ENCODE measurements at places on chromosomes 4 and X. TPM values are rescaled to one million over a fixed set of nuclear protein-coding genes. Genes with fewer than 3 reads are reported as not detected.

DNA sequence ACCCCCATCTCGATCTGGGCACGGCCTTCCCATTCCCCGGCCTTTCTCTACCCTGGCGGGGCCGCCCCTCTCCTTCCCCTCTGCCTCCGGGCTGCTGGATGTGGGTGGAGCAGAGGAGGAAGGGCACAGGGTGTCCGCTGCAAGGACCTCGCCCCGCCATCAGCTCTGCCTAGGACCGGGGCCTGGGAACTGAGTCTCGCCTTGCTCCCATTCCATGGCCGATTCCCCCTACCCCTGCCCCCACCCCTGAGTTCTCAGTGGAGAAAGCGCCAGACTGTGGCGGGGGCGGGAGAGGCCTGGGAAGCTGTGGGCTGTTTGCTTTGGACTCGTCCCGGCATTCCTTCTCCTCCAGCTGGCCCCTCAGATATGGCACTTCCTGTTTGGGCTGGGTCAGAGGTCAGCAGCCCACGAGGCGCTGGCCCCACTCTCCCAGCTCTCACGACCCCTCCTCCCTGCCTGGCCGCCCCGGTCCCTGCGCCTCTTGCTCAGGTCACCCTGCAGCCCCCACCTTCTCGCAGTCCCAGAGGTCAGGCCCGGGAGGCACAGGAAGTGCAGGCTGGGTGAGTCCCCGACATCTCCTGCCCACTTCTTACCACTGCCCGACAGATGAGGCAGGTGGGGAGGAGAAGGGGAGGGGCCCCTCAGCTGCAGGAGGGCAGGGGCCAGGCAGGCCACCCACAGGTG is 6.4 kb upstream of the BGN start:
- peaks cover 65% of the 10 kb centered on the region for H3K4me1 ChIP-seq
- H3K27me3 ChIP-seq = no peaks in the 10 kb centered on the region
- no peak overlapping the region for H3K4me3 ChIP-seq
- peak overlapping the region; percentile 47 for H3K27ac ChIP-seq

GRCh38 chr4:114384629-114385028 is 214.0 kb upstream of the UGT8 start:
- peak; percentile 19 for DNase-seq
- H3K4me3 ChIP-seq = no peak overlapping the region
- no peaks in the 10 kb centered on the region for H3K36me3 ChIP-seq

- H3K27ac ChIP-seq = peak overlapping the region; percentile 43
- peaks cover 5% of the 10 kb centered on the region for H3K27me3 ChIP-seq
- DNase-seq = no peak
- peak overlapping the region; percentile 74 for H3K4me3 ChIP-seq
- peaks cover 46% of the 10 kb centered on the region for H3K4me1 ChIP-seq
These were observed 3.2 kb downstream of the EFNB1 start for GRCh38 chrX:68832101-68832416.

GRCh38 chr4:44616621-44617020 is 34.8 kb downstream of the YIPF7 start:
- H3K36me3 ChIP-seq = no peaks in the 10 kb centered on the region
- no peaks in the 10 kb centered on the region for H3K27me3 ChIP-seq
- H3K4me1 ChIP-seq = no peaks in the 10 kb centered on the region
- no peak for DNase-seq

DNA sequence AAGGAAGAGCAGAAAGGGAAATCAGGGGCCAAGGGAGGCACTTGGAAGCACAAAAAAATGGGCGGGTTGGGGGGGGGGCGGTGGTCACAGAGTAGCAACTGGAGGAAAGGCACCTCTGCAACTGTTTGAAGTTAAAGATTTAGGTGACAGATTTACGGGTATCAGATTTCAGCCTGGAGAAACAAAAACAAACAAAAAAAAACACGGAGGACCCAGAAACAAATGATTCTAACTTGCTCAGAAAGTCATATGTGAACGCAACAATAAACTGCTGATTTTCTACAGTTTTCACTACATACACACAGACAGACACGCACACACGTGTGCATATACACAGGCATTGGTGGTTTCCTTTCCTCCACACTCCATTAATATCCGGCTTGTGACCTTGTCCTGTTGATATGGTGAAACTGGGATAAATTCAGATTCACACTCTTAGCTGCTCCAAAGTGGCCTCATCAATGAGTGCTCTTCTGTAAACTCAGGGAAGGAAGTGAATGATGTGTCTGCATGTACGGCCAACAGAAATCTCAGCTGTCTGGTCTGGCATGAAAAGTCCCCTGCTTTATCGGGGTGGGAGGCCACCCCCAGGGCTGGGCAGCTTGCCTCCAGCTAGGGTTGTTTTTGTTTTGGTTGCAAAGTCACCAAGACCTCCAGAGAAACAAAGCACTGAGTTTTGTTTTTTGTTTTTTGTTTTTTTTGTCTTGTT is 54.3 kb downstream of the CHST7 start:
- DNase-seq = peak; percentile 17
- H3K4me1 ChIP-seq = no peaks in the 10 kb centered on the region
- no peaks in the 10 kb centered on the region for H3K27me3 ChIP-seq
- H3K27ac ChIP-seq = no peak overlapping the region
- H3K4me3 ChIP-seq = no peak overlapping the region

DNA sequence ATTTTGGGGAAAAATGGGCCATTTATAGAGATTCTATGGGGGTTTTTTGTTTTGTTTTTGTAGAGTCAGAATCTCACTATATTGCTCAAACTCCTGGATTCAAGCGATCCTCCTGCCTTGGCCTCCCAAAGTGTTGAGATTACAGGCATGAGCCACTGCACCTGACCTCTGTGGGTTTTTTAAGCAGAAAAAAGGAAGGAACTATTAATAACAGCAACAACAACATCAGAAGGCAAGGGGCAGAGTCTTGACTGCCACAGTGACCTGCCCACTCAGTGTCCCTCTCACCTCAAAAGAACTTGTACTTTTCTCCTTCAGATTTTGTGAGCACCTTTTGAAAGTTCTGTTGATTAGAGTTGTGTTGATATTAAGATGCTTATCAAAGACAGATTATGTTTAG is 48.1 kb downstream of the FNIP2 start:
- no peak overlapping the region for H3K27ac ChIP-seq
- no peaks in the 10 kb centered on the region for H3K4me1 ChIP-seq
- no peak for DNase-seq
- H3K36me3 ChIP-seq = no peaks in the 10 kb centered on the region
- H3K27me3 ChIP-seq = no peaks in the 10 kb centered on the region

- no peak for DNase-seq
- no peaks in the 10 kb centered on the region for H3K4me1 ChIP-seq
- H3K27me3 ChIP-seq = no peaks in the 10 kb centered on the region
- H3K4me3 ChIP-seq = no peak overlapping the region
- no peaks in the 10 kb centered on the region for H3K36me3 ChIP-seq
- no peak overlapping the region for H3K27ac ChIP-seq
These were observed 13.6 kb downstream of the AMTN start for GRCh38 chr4:70531981-70532380.

- H3K36me3 ChIP-seq = no peaks in the 10 kb centered on the region
- no peak overlapping the region for H3K27ac ChIP-seq
- H3K27me3 ChIP-seq = no peaks in the 10 kb centered on the region
- H3K4me1 ChIP-seq = no peaks in the 10 kb centered on the region
- no peak for DNase-seq
These were observed 1041.6 kb upstream of the PRKX start for GRCh38 chrX:4754878-4755604.

- H3K36me3 ChIP-seq = no peaks in the 10 kb centered on the region
- no peaks in the 10 kb centered on the region for H3K4me1 ChIP-seq
- H3K27ac ChIP-seq = no peak overlapping the region
These were observed 23.4 kb downstream of the STAP1 start for GRCh38 chr4:67581913-67582312.

- no peak for DNase-seq
- H3K27me3 ChIP-seq = peaks cover 7% of the 10 kb centered on the region
- H3K4me3 ChIP-seq = no peak overlapping the region
- no peaks in the 10 kb centered on the region for H3K4me1 ChIP-seq
These were observed 48.3 kb downstream of the PDK3 start for GRCh38 chrX:24513416-24513815.

- H3K27me3 ChIP-seq = no peaks in the 10 kb centered on the region
- no peaks in the 10 kb centered on the region for H3K4me1 ChIP-seq
- H3K4me3 ChIP-seq = no peak overlapping the region
- no peak overlapping the region for H3K27ac ChIP-seq
- H3K36me3 ChIP-seq = no peaks in the 10 kb centered on the region
These were observed 36.0 kb downstream of the P2RY8 start for GRCh38 chrX:1500701-1501624.

DNA sequence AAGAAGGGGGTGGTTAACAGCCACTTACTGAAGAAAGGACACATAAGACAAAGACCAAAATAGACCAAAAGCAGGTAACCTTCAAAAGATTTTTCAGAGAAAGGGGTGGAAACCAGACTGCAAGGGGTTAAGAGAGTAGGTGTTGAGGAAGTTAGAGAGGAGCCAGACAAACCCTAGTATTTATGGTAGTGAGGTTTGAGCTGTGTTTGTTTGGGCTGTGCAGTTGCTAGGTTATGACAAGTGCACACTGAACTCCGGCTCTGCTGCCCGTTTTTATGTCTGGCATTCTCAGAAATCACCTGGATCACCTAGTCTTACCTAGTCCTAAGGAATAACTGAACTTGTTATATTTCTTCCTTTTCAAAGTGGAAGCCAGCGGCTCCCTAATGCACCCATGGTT is 22.9 kb upstream of the G3BP2 start:
- peaks cover 9% of the 10 kb centered on the region for H3K36me3 ChIP-seq
- no peak overlapping the region for H3K4me3 ChIP-seq
- no peaks in the 10 kb centered on the region for H3K4me1 ChIP-seq
- no peak overlapping the region for H3K27ac ChIP-seq
- no peak for DNase-seq

DNA sequence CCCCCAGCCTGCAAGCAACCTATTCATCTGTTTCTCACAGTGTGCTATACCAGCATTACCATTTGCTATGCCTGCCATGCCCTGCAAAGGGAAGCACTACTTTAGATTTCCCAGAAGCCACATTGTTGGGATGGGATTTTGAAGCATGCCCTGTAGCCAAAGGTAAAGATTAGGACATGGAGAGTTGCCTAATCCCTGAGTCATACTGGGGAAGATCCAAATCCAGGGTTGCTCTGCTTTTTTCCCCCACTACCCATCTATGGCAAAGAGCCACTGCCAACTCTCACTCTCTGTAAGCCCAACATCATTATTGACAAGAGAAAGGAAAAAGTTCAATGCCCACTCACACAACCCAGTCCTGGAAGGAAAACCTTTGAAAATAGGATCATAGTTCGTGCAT is 36.7 kb upstream of the TMEM164 start:
- DNase-seq = no peak
- no peaks in the 10 kb centered on the region for H3K4me1 ChIP-seq
- H3K27me3 ChIP-seq = peaks cover 8% of the 10 kb centered on the region
- H3K36me3 ChIP-seq = no peaks in the 10 kb centered on the region

GRCh38 chr4:171288816-171289432 is 524.3 kb upstream of the GALNTL6 start:
- H3K27me3 ChIP-seq = no peaks in the 10 kb centered on the region
- no peak overlapping the region for H3K4me3 ChIP-seq
- no peaks in the 10 kb centered on the region for H3K36me3 ChIP-seq
- H3K27ac ChIP-seq = no peak overlapping the region
- no peak for DNase-seq
- no peaks in the 10 kb centered on the region for H3K4me1 ChIP-seq

DNA sequence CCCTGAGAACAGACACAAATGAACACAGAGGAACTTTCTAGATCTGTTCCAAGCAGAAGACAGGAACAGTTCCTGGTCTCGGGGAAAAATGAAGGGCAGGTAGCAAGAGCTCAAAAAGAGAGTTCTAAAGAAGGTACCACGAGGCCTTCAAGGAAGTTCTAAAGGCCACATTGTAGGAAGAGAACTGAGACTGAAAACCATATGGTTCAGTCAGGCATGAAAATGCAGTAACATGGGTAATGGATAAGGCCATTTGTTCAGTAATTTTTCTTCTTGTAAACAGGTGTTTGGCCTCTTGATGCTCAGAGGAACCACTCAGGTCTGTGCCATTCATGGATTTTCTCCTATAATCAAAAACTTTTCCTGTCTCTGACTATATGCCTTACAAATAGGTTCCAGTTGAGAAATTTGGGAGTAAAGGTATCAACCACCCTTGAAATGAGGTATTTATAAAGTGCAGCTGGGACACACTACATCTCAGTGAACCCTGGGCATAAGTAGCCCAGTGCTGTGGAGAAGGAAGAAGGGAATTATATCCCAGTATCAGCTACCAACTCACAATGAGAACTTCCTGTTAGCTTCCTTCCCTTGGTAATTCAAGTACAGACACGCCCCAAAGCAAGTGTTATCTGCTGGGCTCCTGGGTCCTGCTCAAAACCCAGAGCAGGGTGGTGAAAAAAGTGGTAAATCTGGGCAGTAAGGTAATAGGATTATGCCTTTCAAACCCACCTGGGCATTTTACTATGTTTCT is 277.9 kb downstream of the KLHL13 start:
- H3K36me3 ChIP-seq = no peaks in the 10 kb centered on the region
- H3K27ac ChIP-seq = no peak overlapping the region
- no peaks in the 10 kb centered on the region for H3K27me3 ChIP-seq
- H3K4me1 ChIP-seq = no peaks in the 10 kb centered on the region
- no peak for DNase-seq

GRCh38 chrX:39905538-39905891 is 192.2 kb downstream of the BCOR start:
- H3K27ac ChIP-seq = no peak overlapping the region
- DNase-seq = no peak
- H3K4me3 ChIP-seq = no peak overlapping the region
- peaks cover 41% of the 10 kb centered on the region for H3K4me1 ChIP-seq
- no peaks in the 10 kb centered on the region for H3K36me3 ChIP-seq

- no peaks in the 10 kb centered on the region for H3K27me3 ChIP-seq
- no peaks in the 10 kb centered on the region for H3K36me3 ChIP-seq
- H3K4me1 ChIP-seq = peaks cover 6% of the 10 kb centered on the region
- H3K4me3 ChIP-seq = no peak overlapping the region
These were observed 4.3 kb upstream of the AGA start for GRCh38 chr4:177446586-177446985.

GRCh38 chr4:9980898-9981297 is 40.4 kb downstream of the SLC2A9 start:
- no peak overlapping the region for H3K27ac ChIP-seq
- DNase-seq = no peak
- H3K4me3 ChIP-seq = no peak overlapping the region
- H3K27me3 ChIP-seq = no peaks in the 10 kb centered on the region

SYAP1 gene
- total RNA-seq = 31.8 TPM

MAGEB2 gene
- not detected for total RNA-seq

PRRG1 gene
- total RNA-seq = 16.6 TPM

GRID2 gene
- total RNA-seq = 19.7 TPM

GPR82 gene
- total RNA-seq = 0.10 TPM

CRLF2 gene
- not detected for total RNA-seq

PSMD10 gene
- 88.4 TPM for total RNA-seq

ADAMTS3 gene
- 5.8 TPM for total RNA-seq

FAM149A gene
- 23.9 TPM for total RNA-seq

SOWAHB gene
- 1.1 TPM for total RNA-seq

Measured in spinal cord (tissue), 10 donors.